Activated naive CD4-positive, alpha-beta T cell treated with anti-CD3 and anti-CD28 coated beads, Interleukin-2, amount 50 U/mL, for 72 hours (primary cell): ENCODE measurements at places on chromosomes 7 and 10.
A peak's percentile ranks its signal among the peaks of the same experiment; 100 is the strongest.

DNA sequence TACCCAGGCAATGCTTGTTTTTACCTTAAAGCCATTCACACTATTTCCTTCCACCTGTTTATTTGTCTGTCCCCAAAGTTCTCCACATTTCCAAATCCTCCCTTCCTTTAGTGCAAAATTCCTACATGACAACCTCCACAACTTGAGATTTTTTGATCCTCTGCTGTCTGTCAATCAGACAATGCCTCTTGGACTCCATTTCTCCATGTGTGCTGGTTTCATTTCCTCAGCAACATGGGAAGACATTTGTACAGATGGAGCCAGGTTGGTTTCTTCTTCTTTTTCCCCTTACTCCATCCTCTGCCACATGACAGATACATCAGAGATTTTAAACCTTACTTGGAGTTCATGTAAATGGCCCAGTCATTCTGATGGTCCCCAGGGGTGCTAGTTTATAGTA, 19.1 kb upstream of the GIMAP2 start:
- DNase-seq, result no peak

DNA sequence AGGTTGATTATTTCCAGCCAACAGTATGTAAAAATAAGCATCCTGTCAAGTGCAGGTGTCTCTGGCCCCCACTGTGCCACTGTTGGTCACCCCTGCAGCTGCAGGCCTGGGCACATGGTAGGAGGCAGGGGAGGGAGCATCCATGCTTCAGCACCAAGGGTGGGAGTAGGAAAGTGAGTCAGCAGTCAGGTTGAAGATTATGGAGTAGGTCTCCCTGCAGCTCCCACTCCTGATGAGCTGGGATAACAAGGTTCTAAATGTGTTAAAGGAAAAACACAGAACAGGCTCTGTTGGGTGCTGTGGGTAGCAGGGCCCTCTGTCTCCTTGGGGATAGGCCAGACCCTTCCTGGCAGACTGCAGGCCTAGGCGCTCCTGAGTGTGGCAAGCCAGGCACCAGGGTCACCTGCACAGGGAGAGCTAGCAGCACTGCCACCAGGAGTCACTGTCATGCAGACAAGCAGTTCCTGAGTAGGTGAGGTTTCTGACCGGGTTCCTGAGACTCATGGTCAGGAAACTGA, 59.3 kb downstream of the NUDCD3 start:
- no peak for DNase-seq

DNA sequence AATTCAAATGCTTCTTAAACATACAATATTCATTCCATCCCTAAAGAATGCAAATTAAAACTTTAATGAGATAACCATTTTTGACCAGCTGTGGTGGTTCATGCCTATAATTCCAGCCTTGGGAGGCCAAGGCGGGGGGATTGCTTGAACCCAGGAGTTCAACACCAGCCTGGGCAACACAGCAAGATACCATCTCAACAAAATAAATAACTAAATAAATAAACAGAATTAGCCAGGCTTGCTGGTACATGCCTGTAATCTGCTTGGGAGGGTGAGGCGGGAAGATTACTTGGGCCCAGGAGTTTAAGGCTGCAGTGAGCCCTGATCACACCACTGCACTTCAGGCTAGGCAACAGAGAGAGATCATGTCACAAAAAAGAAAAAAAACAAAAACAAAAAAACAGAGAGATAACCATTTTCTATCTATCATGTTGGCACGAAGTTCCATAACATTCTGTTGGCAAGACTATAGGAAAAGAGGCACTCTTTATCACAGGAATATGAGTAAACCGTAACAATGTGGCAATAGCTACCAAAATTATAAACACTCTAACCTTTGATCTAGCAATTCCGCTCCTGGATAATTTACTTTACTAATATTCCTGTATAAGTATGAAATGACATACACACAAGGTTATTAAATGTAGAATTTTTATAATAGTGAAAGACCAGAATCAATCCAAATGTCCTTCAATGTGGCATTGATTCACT, 52.2 kb downstream of the ATAD1 start:
- DNase-seq, result no peak

DNA sequence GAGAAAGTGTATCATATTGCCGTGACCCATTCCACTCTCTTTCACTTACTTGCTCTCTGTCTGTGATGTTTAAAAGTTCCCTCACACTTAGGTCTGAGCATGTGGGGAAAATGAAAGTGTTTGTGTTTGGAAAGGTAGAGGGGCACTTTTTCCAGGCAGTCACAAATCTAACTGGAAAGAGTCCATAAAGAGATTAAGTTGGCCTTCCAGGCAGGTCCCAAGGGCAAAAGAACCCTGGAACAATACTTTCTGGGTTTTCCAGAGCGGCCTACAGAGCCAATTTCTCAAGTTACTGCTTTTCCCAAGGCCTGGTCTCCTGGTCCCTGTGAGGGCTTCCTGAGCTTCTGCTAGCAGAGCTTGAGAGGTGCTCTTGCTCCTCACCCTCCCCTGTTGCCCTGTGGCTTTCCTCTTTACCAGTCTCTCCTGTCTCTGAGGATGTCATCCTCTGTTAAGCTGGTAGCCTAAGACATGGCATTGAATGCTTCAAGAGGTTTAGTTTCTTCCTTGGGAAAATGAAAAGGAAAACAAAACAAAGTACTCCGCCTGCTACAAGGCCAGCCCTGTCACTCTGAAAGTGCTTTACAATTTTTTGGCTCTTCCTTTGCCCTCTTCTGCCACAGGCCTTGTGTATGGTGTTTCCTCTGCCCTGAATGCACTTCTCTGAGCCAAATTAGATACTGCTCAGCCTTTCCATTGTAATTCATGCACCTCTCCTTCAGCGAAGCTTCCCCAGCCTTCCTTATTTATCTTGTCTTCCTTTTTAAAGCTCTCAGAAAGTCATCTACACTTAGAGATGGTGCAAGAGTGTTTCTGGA, 20.1 kb downstream of the TES start:
- no peak for DNase-seq

DNA sequence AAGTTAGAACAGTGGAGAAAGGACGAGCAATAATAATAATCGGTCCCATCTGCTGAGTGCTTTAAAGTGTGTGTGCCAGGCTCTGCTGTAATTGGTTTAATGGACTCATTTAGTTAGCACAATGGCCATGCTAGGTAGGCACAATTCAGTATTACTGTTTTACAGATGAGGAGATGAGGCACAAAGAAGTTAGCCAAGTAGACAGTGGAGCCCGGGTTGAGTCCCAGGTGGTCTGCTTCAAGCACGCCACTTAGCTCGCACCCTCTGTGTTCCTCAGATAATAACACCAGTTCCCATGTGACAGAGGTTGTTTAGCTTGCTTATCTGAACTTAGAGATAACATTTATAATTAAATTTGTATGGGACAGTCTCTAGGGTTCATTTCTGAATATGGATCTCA, 101.6 kb upstream of the GJD4 start:
- DNase-seq, result no peak

- DNase-seq, result no peak
Observed at GRCh38 chr7:129781928-129782817, 170.6 kb downstream of the UBE2H start.

DNA sequence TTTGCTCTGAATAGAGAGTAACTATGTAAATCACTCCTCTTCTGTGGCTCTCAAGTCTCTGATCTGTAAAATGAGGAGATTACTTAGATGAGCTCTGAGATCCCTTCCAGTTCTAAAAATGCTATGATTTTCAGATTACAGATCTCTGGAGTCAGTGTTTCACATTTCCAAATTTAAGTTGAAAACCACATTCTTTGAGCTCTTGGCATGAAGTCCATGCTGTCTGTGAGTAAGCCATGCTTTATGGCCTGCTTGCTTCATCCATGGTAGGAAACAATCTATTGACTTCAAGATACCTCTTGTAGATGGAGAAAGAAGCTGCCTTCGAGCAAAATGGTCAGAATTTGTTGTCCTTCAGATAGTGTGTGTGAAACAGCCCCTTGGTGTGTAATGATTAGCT, 64.9 kb downstream of the CELF2 start:
- DNase-seq, result no peak

- DNase-seq, result no peak
Observed at GRCh38 chr7:120714945-120715344, 143.0 kb downstream of the TSPAN12 start.

DNA sequence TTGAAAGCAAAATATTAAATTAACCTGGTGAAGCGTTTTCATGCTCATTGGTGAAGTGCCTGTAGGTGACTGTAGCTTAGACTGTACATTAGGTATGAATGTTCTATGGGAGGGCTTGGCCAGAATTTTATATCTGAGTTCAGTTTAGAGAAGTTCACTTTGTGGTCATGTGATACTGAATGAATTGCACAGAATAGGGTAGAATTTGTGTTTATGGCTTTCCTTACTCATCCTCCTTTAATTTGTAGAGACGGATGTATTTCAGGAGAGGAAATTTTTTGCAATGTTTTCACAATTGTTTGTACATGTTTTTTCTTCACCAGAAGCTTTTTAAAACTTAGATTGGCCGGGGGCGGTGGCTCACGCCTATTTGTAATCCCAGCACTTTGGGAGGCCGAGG, 32.3 kb downstream of the REEP3 start:
- DNase-seq, result no peak

DNA sequence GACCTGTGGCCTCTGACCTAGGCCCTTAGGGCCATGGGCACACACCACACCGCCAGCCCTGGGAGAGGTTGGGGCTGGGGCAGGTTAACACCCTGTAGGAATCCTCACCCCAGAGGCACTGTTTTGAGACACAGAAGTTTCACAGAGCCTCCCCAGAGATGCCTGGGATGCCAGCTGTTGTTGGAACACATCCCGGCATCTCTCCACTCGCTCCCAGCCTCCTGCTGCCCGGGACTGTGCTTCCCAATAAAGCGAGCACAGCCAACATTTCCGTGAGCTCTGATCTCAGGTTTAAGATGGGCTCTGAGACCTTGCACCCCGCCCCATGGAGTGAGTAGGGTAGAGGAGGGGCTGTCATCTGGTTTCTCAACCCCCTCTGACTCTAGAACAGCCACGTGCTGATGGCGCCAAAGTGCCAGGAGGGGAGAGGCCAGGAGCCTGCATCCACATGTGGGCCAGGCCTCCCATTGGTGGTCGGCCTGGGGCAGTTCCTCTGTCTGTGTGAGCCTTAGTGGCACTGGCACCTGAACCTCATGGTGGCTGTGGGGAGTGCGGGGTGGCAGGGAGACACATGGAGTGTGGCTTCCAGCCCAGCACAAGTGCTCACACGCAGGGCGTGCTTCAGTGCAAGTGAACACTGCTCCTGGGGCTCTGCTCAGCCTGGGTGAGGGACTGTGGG, 54.7 kb downstream of the RASGEF1A start:
- no peak for DNase-seq

DNA sequence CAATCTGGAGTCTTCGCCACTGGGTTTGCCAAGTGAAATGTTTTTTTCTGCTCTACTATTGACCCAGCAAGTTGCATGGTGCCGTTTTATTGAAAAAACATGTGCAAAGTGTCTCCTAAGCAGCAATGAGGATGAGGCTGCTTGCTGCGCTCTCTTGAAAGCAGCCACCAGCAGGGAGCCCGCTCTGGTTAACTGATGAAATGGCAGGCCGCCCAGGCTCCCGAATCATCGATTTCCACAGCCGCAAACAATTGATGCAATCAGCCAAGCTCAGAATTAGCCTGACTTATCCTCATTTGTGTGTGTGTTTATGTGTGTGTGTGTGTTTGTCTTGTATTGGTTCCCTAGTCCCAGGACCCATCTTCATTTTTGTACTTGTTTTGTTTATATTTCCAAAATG, 22.2 kb upstream of the LYZL1 start:
- no peak for DNase-seq

- DNase-seq, result no peak
Observed at GRCh38 chr10:91975438-91975837, 51.9 kb downstream of the BTAF1 start.

DNA sequence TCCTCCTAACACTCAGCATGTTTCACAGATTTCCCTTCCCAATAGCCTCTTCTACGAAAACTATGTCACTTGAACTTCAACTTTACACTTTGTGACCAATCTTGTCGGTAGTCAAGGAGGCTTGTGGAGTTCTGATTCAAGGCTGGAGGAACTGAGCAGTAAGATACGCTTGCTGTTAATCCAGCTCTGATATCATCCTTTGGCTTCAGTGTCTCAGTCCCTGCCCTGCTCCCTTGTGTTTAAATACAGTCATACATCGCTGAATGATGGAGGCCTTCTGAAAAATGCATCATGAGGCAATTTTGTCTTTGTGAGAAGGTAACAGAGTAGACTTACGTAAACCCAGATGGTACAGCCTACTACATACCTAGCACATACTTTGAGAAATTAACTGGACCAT, 173.6 kb downstream of the RNF133 start:
- DNase-seq, result no peak

DNA sequence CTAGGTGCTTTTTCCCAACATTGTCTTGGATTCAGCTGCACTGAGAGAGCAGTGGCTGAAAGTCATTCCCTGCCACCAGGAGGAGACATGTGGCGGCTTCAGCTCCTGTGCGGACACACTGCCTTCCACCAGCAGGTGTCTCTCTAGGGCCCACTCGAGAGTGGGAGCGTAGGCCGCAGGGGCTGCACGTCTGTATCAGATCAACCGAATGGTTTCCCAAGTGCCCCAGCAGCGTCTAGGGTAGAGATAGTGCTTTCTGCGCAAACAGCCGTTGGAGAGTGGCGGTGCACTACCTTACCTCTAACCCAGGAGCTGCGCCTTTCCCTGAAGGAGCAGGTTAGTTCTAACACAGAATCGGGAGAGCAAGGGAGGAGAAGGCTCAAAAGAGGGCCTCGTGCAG, 31.7 kb downstream of the PAPOLB start:
- DNase-seq, result peak; percentile 66

GRCh38 chr10:17233286-17233991, 5.4 kb downstream of the VIM start:
- DNase-seq, result no peak

DNA sequence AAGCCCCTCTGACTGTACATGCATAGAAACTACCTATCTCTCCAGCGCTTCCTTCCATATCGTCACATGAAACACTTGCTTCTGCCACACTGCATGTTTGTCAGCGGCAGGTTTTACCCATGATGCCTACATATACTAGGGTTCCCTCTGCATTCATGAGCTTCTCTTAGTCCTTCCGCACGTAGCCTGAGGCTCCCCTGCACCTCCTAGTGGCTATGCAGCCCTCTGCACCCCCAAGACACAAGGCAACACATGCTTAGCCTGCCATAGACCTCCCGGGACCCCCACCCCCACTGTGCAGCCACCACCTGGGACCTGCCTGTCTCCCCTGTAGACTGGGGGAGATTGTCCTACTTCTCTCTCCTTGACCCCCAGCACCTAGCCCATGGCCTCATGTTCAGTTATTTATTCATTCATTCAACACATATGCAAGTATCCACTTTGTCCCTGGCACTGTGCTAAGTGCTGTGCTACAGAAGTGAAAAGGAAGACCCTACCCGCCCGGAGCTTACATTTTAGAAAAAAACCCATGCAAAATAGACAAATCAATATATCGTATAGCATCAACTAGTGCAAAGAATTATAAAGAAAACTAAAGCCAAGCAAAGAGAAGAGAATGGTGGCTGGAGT, 23.5 kb downstream of the TMEM273 start:
- DNase-seq, result peak; percentile 61

DNA sequence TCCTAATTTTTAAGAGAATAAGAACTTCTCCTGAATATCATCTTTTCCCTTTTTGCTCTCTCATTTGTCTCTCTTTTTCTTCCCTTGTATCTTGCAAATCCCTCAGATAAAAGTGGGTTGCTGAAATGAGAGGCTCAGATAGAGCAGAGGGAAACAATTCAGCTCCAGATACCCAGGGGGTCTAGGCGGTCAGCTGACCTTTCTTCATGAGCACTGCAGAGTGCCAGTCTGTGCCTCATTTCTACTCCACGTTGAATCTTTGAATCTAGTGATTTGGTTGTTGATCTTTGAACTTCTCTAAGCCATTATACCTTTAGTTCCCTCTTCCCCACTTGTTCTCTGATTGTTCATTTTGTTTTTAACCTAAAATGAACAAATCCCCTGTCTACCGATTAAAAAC, 572.6 kb downstream of the PTPRN2 start:
- no peak for DNase-seq

GRCh38 chr7:123096434-123096833, 100.9 kb upstream of the TAS2R16 start:
- DNase-seq, result no peak
